Suprapubic skin (tissue), 4 donors: ENCODE measurements at places on chromosomes 6 and 20.

GRCh38 chr20:59764037-59764436 is 159.7 kb downstream of the PHACTR3 start:
- H3K36me3 ChIP-seq: no peaks in the 10 kb centered on the region
- no peak overlapping the region for H3K27ac ChIP-seq
- H3K4me3 ChIP-seq: no peak overlapping the region
- DNase-seq: no peak

GRCh38 chr20:64166721-64167615 is 2.7 kb downstream of the MYT1 start:
- no peak for DNase-seq
- H3K4me1 ChIP-seq: no peaks in the 10 kb centered on the region
- no peaks in the 10 kb centered on the region for H3K36me3 ChIP-seq
- no peak overlapping the region for H3K27ac ChIP-seq

- H3K27ac ChIP-seq: no peak overlapping the region
- H3K36me3 ChIP-seq: no peaks in the 10 kb centered on the region
- H3K4me3 ChIP-seq: peak overlapping the region; percentile 70
- H3K4me1 ChIP-seq: peaks cover 22% of the 10 kb centered on the region
These were observed 32.6 kb downstream of the SF3B5 start for GRCh38 chr6:144062786-144063185.

GRCh38 chr20:17796091-17796563 is 96.4 kb downstream of the BANF2 start:
- peaks cover 20% of the 10 kb centered on the region for H3K4me1 ChIP-seq
- H3K27ac ChIP-seq: peak overlapping the region; percentile 65
- no peaks in the 10 kb centered on the region for H3K36me3 ChIP-seq

DNA sequence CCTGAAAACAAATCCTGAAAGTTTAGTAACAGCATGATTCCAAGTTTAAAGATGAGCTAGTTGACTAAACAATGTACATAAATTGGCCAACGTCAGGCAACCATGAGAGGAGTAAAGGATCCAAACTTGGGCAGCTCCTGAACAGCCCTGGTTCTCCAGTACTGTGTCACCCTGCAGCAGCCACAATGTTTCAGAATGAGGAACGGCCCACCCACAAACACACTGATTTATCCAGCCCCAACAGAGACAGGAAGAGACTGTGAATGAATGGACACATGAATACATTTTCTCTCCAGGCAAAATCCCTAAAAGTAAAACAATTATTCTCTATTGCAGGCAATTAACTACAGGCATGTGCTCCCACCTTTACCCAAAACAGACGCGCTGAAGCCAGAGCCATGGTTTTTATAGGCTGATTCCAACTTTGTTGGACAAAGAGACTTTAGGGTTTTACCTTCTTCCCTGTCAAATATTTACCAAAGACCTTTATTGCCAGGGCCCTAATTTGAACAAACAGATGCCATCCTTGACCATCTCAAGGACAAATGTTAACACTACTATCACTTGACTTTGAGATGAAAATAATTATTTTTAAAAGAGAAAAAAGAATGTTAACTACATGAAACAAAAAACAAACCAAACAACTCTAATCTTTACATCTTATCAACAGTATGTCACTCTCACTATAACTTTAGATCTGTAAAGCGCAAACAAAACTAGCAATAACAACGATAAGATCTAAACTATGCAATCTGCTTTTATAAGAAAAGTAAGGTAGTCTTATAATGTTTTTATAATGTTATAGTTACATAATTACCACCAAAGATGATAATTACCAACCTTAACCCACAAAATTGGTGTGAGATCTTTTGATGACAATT is 22.9 kb downstream of the CNKSR3 start:
- no peaks in the 10 kb centered on the region for H3K27me3 ChIP-seq
- H3K4me3 ChIP-seq: no peak overlapping the region
- no peaks in the 10 kb centered on the region for H3K36me3 ChIP-seq
- H3K4me1 ChIP-seq: peaks cover 23% of the 10 kb centered on the region

DNA sequence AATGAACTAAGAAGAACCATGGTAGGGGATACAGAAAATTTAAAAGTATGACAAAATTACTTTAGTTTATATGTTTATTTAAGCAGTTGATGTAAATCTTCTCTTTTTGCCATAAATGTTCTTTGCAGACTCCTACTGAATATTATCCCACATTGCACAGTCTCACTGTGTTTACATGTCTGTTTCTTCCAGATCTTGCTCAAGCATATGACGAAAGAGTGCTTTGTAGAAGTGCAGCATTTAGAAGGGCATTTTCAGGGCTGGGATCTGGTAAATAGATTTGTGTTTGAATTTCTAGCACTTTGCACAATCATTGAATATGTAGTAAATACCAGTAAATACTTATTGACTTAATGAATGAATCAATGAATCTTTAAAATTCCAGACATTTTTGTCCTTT is 152.0 kb upstream of the EPHA7 start:
- no peaks in the 10 kb centered on the region for H3K27me3 ChIP-seq
- no peaks in the 10 kb centered on the region for H3K4me1 ChIP-seq
- H3K4me3 ChIP-seq: no peak overlapping the region

DNA sequence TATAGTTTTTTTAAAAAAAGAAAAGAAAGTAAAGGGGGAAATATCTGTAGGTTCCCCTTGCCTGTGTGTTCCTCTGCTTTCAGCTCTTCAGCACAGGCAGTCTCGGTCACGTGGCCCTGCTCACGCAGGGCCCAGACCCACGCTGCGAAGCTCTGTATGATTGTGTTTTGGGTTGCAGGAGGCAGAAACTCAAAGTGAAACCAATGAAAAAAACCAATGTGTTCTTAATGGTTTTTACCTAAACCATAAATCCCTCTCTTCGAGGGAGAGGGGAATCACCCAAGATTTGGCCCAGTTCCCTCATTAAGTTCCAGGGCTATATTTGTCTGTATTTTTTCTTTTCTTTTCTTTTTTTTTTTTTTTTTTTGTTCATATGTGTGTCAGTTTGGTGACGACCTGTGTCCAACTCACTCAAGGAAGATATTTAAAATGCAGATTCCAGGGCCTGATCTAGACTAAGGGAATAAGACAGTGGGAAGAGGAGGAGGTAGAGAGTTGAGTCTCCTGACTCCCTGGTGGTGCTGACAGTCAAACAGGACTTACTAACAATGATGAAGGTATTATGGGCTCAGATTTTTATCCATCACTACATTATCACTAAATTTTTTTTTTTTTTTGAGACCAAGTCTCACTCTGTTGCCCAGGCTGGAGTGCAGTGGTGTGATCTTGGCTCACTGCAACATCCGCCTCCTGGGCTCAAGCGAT is 33.8 kb upstream of the RREB1 start:
- H3K27me3 ChIP-seq: no peaks in the 10 kb centered on the region
- no peak overlapping the region for H3K27ac ChIP-seq
- H3K4me1 ChIP-seq: peaks cover 3% of the 10 kb centered on the region
- H3K4me3 ChIP-seq: no peak overlapping the region
- no peaks in the 10 kb centered on the region for H3K36me3 ChIP-seq
- no peak for DNase-seq

DNA sequence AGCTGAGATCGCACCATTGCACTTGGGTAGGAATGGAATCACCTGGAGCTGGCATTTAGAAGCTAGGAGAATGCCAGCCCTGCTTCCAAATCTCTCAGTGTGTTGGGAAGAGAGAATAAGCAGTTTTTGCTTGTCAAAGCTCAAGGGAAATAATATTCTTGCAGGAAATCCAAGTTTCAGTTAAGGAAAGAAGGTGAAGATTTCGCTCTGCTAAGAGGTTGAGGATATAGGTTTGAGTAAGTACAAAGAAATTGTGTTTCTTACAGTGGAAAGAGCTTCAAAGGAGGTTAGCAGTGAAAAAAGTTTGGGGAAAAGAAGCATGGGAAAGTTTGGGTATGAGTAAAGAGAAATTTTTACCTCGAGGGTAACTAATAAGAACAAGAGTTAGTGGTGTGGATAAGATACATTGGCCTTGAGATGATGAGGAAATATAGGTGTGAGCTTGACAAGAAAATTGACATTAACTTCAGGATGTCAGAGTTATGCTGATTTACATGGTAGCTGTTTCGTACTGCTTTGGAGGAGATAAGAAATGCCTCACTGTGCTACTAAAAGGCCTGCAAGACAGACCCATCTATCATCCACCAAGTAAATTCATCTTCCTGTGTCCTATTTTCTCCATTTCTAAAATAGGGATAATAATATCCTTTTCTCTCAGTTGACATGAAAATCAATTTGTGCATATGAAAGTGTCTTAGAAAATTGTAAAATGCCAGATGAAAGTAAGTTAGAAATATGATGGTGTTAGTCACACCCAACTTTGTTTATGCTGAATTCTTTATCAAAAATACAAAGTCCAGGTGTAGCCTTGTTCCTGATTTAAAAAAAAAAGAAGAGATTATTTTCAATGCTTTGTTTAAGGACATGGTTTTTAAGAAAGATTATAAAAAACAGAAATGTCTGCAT is 12.8 kb upstream of the HINT3 start:
- peak overlapping the region; percentile 20 for H3K27ac ChIP-seq
- no peaks in the 10 kb centered on the region for H3K36me3 ChIP-seq
- H3K4me1 ChIP-seq: peaks cover 74% of the 10 kb centered on the region
- no peak overlapping the region for H3K4me3 ChIP-seq

DNA sequence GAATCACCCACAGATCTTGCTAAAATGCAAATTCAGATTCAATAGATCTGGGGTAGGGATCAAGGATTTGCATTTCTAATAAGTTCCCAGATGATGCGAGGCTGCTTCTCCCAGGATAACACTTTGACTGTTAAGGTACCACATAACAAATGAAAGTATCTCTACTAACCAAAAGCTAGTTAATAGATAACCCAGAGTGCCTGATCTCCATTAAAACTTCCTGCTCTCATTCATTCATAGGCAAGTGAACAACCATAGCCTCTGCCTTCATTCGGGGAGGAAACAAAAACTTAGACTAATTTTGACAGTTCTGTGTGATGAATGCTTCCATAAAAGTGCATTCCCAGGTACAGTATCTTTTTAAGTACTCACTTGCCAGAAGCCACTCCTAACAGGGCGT is 265.6 kb upstream of the BTBD3 start:
- no peak overlapping the region for H3K27ac ChIP-seq
- no peaks in the 10 kb centered on the region for H3K36me3 ChIP-seq
- DNase-seq: no peak
- H3K27me3 ChIP-seq: no peaks in the 10 kb centered on the region

DNA sequence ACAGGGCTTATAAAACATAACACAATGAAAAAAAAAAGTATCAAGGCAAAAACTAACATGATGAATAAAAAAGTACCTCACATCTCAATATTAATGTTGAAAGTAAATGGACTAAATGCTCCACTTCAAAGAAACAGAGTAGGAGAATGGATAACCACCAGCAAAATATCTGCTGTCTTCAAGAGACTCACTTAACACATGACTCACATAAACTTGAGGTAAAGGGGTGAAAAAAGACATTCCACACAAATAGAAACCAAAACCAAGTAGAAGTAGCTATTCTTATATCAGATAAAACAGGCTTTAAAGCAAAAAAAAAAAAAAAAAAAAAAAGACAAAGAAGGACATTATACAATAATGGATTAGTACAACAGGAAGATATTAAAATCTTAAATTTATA is 86.9 kb downstream of the TBC1D32 start:
- H3K4me3 ChIP-seq: no peak overlapping the region
- H3K36me3 ChIP-seq: peaks cover 3% of the 10 kb centered on the region
- no peak overlapping the region for H3K27ac ChIP-seq
- no peak for DNase-seq
- no peaks in the 10 kb centered on the region for H3K27me3 ChIP-seq

GRCh38 chr6:150535818-150536220 is 63.9 kb upstream of the PLEKHG1 start:
- no peak overlapping the region for H3K4me3 ChIP-seq
- peaks cover 17% of the 10 kb centered on the region for H3K4me1 ChIP-seq
- H3K27ac ChIP-seq: no peak overlapping the region

DNA sequence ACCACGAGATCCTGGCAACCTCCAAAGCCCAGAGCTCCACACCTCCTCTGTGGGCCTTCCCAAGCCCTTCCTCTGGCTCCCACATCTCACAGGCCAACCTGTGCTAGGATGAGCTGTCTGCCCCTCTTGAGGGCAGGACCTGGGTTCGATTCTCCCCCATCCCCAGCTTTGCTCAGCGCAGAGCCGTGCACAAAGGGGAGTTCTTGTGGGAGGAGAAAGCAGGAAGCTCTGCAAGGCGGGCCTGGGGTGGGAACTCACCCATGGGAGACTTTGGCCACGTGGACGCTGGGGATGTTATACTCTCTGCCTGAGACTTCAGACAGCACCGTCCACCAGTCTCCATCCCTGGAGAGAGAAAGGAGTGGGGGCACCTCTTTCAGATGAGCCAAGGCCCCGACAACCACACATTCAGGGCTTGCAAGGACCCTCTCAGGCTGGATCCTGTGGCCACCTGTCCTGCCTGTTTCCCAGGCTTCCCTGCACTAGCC is 12.7 kb downstream of the SLA2 start:
- H3K36me3 ChIP-seq: no peaks in the 10 kb centered on the region
- H3K4me3 ChIP-seq: no peak overlapping the region
- no peak for DNase-seq
- no peak overlapping the region for H3K27ac ChIP-seq
- no peaks in the 10 kb centered on the region for H3K4me1 ChIP-seq

- H3K27me3 ChIP-seq: no peaks in the 10 kb centered on the region
- DNase-seq: no peak
- H3K4me1 ChIP-seq: peaks cover 14% of the 10 kb centered on the region
- no peaks in the 10 kb centered on the region for H3K36me3 ChIP-seq
These were observed 22.1 kb downstream of the AFDN start for GRCh38 chr6:167848783-167849182.

DNA sequence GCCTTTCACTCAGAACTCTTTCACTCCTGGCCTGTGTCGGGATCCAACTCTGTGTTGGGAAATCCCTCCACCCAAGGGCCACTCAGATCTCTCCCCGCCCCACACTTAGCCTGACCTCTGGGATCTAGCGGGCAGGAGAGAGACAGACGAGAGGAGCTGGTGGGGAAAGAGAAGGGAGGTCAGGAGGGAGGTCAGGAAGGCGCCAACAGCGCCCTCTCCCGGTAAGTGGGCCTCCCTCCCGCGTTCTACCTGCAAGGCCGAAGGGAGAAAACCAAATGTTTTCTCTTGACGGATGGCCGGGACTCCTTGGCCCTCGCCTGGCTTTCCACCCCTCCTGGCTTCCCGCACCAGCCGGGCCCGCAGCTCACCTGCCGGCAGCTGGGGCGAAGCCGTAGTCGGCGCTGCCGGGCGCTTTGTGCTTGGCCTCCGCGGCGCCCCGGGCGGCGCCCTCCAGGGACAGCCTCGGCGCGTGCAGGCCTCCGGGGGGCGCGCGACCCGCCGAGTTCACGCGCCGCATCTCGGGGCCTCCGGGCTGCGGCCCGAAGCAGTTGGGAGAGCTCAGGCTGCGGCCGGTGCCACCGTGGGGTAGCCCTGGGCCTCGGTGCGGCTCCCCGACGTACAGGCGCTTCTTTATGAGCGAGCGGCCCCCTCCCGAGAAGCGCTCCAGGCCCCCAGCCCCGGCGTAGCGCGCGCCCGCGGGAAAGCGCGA is 38.2 kb downstream of the C6orf132 start:
- peak overlapping the region; percentile 45 for H3K4me3 ChIP-seq
- H3K36me3 ChIP-seq: peaks cover 25% of the 10 kb centered on the region
- DNase-seq: no peak
- H3K27me3 ChIP-seq: no peaks in the 10 kb centered on the region
- peaks cover 65% of the 10 kb centered on the region for H3K4me1 ChIP-seq

- H3K36me3 ChIP-seq: no peaks in the 10 kb centered on the region
- H3K4me3 ChIP-seq: peak within 1 kb of the TSS; percentile 76
- no peaks in the 10 kb centered on the region for H3K27me3 ChIP-seq
- peak within 1 kb of the TSS; percentile 47 for H3K27ac ChIP-seq
These were observed at the start of gene TMEM170B for GRCh38 chr6:11537229-11538051. Gene TMEM170B (plus strand): TSS chr6:11537749. CDS start chr6:11538278, 529 bp downstream.

GRCh38 chr6:167311286-167311685 is 13.6 kb upstream of the TTLL2 start:
- H3K27me3 ChIP-seq: peaks cover 39% of the 10 kb centered on the region
- H3K4me1 ChIP-seq: no peaks in the 10 kb centered on the region
- H3K27ac ChIP-seq: no peak overlapping the region
- H3K36me3 ChIP-seq: no peaks in the 10 kb centered on the region
- no peak for DNase-seq
